ENCODE measurements at places on chromosomes 6 and 20.

- no peak overlapping the region for H3K27ac ChIP-seq
- peak overlapping the region; percentile 96 for H3K4me3 ChIP-seq
- peaks cover 46% of the 10 kb centered on the region for H3K4me1 ChIP-seq
- peaks cover 6% of the 10 kb centered on the region for H3K36me3 ChIP-seq
- DNase-seq, result no peak
Observed at GRCh38 chr20:62935204-62935967, 2.6 kb upstream of the GID8 start.

DNA sequence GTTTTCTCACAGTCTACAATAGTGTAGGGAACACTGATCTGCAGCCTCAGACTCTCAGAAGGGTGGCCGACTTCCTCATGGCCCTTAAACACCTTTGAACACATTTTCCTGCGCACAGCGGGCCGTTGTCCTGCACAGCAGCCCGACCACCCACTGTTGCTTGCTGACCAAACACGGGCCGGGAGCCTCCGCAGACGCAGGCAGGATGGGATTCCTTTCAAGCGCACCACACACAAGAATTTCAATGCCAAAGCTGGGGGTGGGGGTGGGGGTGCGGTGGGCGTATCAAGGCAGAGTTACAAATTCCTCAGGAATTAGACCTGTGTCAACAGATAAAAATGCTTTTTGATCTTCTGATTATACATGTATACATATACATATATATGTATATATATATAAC lies 74.5 kb downstream of the HUS1B start:
- H3K27me3 ChIP-seq, result no peaks in the 10 kb centered on the region
- no peaks in the 10 kb centered on the region for H3K36me3 ChIP-seq
- H3K4me3 ChIP-seq, result no peak overlapping the region
- H3K27ac ChIP-seq, result no peak overlapping the region
- DNase-seq, result no peak

GRCh38 chr6:111970426-111970825 lies 83.5 kb upstream of the CCN6 start:
- no peaks in the 10 kb centered on the region for H3K36me3 ChIP-seq
- no peak overlapping the region for H3K27ac ChIP-seq
- no peak for DNase-seq
- H3K27me3 ChIP-seq, result no peaks in the 10 kb centered on the region
- H3K4me1 ChIP-seq, result peaks cover 16% of the 10 kb centered on the region
- no peak overlapping the region for H3K4me3 ChIP-seq

DNA sequence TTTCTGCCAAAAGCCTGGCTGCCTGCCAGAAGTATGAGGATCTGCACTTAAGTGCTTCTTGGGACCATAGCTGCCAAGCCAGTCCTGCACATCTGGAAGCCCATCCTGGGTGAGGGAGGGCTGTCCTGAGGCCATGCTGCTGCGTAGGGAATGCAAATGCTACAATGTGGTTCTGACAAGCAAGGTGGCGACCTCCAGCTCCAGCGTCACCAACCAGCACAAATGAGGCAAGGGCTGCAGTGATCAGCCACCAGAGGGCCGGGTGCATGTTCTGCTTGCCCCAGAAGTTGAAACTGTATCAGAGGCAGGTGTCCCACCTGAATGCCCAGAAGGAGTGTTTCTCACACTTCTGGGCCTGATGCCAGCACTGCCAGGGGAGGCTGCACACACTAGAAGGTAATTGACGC lies 99.1 kb upstream of the KCNQ5 start:
- no peak overlapping the region for H3K27ac ChIP-seq
- H3K4me3 ChIP-seq, result no peak overlapping the region
- no peak for DNase-seq
- no peaks in the 10 kb centered on the region for H3K4me1 ChIP-seq
- no peaks in the 10 kb centered on the region for H3K36me3 ChIP-seq

- H3K27ac ChIP-seq, result peak overlapping the region; percentile 79
- peak overlapping the region; percentile 36 for H3K4me3 ChIP-seq
- H3K27me3 ChIP-seq, result no peaks in the 10 kb centered on the region
- H3K4me1 ChIP-seq, result peaks cover 38% of the 10 kb centered on the region
- DNase-seq, result no peak
- no peaks in the 10 kb centered on the region for H3K36me3 ChIP-seq
Observed at GRCh38 chr6:156396068-156396771, 381.0 kb upstream of the ARID1B start.

- no peak overlapping the region for H3K4me3 ChIP-seq
- H3K27ac ChIP-seq, result no peak overlapping the region
- no peak for DNase-seq
- no peaks in the 10 kb centered on the region for H3K36me3 ChIP-seq
- H3K27me3 ChIP-seq, result no peaks in the 10 kb centered on the region
Observed at GRCh38 chr6:90894285-90895130, 307.6 kb upstream of the MAP3K7 start.

GRCh38 chr6:104613416-104614001 lies 246.2 kb downstream of the HACE1 start:
- no peak overlapping the region for H3K4me3 ChIP-seq
- H3K4me1 ChIP-seq, result peaks cover 2% of the 10 kb centered on the region
- no peak for DNase-seq
- H3K27ac ChIP-seq, result no peak overlapping the region
- no peaks in the 10 kb centered on the region for H3K36me3 ChIP-seq
- no peaks in the 10 kb centered on the region for H3K27me3 ChIP-seq

DNA sequence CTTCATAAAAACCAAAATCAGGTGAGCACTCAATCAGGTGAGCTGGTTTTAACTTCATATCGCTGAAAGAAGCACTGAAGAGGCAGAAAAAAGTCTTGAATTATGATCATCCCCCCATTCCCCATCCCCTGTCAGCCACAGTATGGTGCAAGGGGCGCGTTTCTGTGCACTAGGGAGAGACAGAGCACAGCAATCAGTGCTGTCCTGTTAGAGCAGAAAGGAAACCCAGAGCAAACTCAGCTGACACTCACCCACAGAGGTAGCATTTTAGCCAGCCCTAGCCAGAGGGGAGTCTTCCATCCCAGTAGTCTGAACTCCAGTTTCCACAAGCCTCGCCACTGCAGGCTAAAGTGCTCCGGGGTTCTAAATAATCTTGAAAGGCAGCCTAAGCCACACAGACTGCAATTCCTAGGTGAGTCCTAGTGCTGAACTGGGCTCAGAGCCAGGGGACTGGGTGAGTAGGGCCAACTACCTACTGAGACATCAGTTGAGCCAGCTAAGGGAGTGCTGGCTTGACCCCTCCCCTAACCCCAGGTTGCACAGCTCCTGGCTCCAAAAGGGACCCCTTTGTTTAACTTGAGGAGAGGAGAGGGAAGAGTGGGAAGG lies 1352.6 kb upstream of the GJE1 start:
- H3K4me3 ChIP-seq, result no peak overlapping the region
- H3K4me1 ChIP-seq, result no peaks in the 10 kb centered on the region
- H3K36me3 ChIP-seq, result no peaks in the 10 kb centered on the region
- no peak for DNase-seq
- no peaks in the 10 kb centered on the region for H3K27me3 ChIP-seq
- H3K27ac ChIP-seq, result no peak overlapping the region

DNA sequence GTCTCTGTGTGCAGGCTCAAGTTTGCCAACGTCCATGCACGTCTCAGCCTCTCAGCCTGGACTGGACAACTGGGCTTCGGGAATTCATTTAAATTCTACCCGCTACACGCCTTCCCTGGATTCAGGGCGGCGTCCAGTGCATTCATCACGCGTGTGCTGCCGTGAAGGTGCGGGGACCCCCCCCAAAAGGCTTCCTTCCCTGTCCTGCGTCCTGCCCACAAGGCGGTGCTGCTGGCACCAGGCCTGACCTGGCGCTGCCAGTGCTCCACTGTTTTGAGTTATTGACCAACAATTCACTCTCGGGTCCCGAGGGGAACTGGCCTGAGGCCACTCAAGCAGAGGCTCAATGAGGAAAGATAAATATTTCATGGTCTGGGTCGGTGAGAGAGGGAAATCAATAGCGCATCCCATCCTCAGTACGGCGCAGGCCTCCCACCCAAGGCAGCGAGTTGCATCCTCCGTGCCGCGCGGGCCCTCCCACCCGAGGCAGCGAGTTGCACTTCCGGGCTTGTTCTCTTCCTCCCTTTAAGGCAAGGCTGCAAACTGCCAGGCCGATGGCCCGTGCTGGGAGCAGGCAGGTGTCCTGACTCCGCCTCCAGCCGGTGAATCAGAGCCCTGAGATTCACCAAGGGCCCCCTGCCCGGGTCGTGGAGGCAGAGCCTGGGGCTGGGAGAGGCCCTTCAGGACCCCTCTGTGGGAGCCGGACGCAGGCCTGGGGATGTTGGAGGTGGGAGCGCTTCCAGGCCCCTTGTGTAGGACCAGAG lies 22.8 kb upstream of the BHLHE23 start:
- H3K27me3 ChIP-seq, result peaks cover 98% of the 10 kb centered on the region
- DNase-seq, result no peak
- H3K4me1 ChIP-seq, result peaks cover 15% of the 10 kb centered on the region
- H3K27ac ChIP-seq, result no peak overlapping the region
- no peak overlapping the region for H3K4me3 ChIP-seq

- H3K27ac ChIP-seq, result peak overlapping the region; percentile 65
Observed at GRCh38 chr6:166998256-166999144, 697 bp upstream of the CEP43 start.

- H3K27ac ChIP-seq, result no peak overlapping the region
- DNase-seq, result no peak
- H3K36me3 ChIP-seq, result no peaks in the 10 kb centered on the region
- H3K4me1 ChIP-seq, result no peaks in the 10 kb centered on the region
- peaks cover 96% of the 10 kb centered on the region for H3K27me3 ChIP-seq
- no peak overlapping the region for H3K4me3 ChIP-seq
Observed at GRCh38 chr20:669573-669972, 6.0 kb downstream of the SCRT2 start.

DNA sequence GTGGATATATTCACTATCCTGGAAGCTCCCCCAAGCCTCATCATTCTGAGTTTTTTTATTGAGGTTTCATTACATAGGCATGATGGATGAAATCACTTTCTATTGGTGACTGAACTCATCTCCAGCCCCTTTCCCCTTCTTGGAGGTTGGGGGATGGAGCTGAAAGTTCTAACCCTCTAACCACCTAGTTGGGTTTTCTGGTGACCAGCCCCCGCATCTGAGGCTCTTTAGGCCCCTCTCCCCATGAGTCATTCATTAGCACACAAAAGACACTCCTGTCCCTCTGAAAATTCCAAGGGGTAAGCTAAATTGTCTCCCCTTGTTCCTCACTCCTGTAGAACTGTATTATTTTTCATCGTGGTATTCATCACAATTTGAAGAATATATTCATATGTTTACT lies 33.3 kb downstream of the GFRA4 start:
- peaks cover 31% of the 10 kb centered on the region for H3K36me3 ChIP-seq
- H3K4me1 ChIP-seq, result no peaks in the 10 kb centered on the region
- no peak overlapping the region for H3K27ac ChIP-seq
- H3K4me3 ChIP-seq, result no peak overlapping the region
- no peaks in the 10 kb centered on the region for H3K27me3 ChIP-seq

DNA sequence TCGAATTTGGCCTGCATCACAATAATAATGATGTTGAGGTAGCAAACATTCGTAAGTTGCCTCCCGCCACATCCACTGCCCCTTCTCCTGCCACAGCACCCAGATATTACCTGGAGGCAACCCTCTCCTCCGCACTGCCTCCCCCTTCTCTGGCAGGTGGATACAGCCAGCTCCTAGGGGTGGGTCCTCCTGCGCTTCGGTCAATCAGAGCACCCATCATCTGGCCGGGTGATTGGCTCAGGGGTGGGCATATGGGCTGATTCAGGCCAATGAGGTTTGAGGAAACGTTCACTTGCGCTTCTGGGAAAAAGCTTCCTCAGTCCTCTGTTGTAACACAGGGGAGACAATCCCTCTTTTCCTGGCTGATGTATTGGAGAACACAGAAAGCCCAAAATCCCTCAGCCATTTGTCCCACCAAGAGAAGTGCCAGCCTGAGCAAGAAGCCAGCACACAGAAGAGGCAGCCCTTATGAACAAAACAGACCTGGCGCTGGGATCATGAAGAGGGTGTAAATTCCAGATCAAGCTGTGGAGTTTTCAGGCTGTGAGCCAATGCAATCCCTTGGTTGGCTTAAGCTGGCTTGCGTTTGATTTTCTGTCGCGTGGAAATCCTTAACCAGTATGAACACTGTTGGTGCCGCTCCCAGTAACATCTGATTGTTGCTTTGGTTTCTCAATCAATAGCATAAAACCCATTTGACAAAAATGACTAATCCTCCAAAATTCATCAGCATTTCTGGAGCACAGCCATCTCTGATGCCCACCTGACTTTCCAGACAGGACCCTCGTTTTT lies 82.2 kb downstream of the PRDM1 start:
- no peaks in the 10 kb centered on the region for H3K36me3 ChIP-seq
- no peak overlapping the region for H3K4me3 ChIP-seq
- H3K27ac ChIP-seq, result no peak overlapping the region
- H3K27me3 ChIP-seq, result no peaks in the 10 kb centered on the region

- H3K27ac ChIP-seq, result no peak overlapping the region
- no peaks in the 10 kb centered on the region for H3K4me1 ChIP-seq
- DNase-seq, result no peak
- H3K4me3 ChIP-seq, result no peak overlapping the region
Observed at GRCh38 chr20:36644706-36645095, 1.3 kb downstream of the SLA2 start.

DNA sequence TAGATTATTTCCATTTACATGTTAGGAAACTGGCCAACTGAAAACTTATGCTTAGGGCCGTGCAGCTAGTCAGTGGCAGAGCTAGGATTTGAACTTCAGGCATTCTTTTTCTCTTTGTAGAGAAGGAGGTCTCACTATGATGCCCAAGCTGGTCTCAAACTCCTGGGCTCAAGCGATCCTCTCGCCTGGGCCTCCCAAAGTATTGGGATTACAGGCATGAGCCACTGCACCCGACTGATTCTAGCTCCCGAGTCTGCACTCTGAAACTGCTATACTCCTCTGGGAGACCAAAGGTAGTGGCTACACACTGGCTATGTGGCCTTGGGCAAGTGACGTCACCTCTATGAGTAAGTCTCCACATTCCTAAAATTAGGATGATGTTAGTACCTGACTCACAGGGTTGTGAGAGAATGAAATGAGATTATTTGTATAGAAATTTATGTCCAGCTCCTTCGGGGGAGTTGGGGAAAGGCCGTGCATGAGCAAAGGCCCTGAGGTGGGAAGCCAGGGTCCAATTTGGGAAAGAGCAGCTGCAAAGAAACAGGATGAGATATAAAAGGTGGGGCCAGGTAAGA lies 6.4 kb downstream of the PLTP start:
- H3K27me3 ChIP-seq, result no peaks in the 10 kb centered on the region
- no peak overlapping the region for H3K27ac ChIP-seq
- no peak overlapping the region for H3K4me3 ChIP-seq
- peaks cover 72% of the 10 kb centered on the region for H3K36me3 ChIP-seq
- peaks cover 13% of the 10 kb centered on the region for H3K4me1 ChIP-seq
- DNase-seq, result no peak

- H3K36me3 ChIP-seq, result no peaks in the 10 kb centered on the region
- H3K27me3 ChIP-seq, result peaks cover 29% of the 10 kb centered on the region
- no peak overlapping the region for H3K4me3 ChIP-seq
Observed at GRCh38 chr20:32626859-32627636, 41.9 kb upstream of the NOL4L start.

All from suprapubic skin (tissue), 4 donors.